ENCODE measurements at places on chromosomes 6 and 20.

DNA sequence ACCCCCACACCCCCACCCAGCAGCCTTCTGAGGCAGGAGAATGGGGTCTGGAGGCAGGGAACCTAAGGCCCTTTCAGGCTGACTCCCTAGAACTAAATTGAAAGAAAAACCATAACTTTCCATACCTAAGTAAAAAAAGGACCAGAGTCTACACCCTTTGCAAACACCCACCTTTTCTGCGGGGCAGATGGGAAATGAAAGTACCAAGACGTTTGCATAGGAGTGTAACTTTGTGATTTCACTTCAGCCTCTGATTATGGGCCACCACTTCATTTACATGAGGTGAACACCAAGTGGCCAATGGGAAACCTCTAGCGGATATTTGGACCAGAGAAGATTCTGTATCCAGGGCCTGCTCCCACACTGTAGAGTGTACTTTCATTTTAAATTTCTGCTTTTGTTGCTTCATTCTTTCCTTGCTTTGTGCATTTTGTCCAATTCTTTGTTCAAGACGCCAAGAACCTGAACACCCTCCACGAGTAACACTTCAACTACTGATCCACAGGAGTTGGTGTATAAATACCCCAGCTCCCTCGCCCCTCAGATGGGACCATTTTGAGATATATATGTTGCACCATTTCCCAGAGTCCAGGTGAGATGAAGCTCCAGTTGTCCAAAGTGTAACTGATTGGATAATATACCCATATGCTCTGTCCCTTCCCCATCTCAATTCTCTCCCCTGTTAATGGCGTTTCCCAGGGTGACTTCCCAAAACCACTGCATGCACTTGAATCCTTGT, 18.9 kb upstream of the SRSF6 start:
- DNase-seq = no peak

DNA sequence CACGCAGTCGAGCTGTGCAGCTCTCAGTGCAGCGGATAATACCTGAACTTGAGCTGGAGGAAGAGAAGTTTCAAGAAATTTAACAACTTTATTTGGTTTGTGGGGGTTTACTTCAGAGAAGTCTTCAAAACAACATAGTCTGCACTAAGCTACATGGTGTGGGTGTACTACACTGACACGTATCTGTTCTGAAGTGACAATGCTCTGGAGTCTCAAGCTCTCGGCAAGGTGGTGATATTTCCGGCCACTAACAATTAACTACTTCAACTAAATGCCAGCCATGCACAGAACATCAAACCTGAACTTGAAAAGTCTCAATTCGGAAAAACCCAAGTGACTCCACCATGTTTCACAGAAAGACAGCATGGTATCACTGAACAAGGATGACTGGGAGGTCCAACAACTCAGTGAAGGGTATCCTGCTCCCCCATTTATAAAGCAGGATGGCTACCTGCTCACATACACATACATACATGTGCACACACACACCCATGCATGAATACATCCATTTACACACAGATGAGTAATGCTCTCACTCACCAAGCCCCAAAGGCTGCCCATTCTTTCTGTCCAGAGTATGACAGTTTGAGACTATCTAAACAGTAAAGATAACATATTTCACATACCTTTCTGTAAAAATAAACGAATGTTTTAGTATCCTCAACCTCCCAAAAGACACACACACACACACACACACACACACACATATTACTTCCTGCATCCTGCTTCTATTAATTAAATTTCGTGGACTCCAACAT, 15.4 kb upstream of the ANKRD60 start:
- DNase-seq = no peak

DNA sequence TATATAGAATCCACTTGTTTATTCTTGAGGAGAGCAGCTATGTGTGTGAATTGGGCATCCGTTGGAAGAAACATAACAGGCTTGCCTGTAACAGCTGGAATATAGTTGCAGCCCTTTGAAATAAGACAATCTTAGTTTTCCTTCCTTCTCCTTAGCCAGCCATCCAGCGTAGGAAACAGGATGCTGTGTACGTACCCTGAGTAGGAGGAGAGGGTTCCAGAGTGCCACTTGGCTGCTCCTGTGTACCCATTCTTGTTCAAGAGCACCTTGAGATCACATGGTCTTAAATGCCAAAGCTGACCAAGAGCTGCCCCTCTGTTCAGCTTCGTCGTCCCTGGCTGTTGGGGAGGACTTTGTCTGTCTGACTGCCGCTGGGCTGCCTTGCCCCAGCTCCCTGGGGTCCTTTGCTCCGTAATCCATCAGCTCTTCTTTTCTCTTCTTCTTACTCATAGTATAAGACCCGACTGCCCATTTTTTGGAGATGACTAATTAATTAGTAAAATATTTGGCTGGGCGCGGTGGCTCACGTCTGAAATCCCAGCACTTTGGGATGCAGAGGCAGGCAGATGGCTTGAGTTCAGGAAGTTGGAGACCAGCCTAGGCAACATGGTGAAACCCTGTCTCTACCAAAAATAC, 49.0 kb downstream of the RREB1 start:
- peak; percentile 87 for DNase-seq

GRCh38 chr6:78639111-78640110, 227.9 kb upstream of the IRAK1BP1 start:
- no peak for DNase-seq

DNA sequence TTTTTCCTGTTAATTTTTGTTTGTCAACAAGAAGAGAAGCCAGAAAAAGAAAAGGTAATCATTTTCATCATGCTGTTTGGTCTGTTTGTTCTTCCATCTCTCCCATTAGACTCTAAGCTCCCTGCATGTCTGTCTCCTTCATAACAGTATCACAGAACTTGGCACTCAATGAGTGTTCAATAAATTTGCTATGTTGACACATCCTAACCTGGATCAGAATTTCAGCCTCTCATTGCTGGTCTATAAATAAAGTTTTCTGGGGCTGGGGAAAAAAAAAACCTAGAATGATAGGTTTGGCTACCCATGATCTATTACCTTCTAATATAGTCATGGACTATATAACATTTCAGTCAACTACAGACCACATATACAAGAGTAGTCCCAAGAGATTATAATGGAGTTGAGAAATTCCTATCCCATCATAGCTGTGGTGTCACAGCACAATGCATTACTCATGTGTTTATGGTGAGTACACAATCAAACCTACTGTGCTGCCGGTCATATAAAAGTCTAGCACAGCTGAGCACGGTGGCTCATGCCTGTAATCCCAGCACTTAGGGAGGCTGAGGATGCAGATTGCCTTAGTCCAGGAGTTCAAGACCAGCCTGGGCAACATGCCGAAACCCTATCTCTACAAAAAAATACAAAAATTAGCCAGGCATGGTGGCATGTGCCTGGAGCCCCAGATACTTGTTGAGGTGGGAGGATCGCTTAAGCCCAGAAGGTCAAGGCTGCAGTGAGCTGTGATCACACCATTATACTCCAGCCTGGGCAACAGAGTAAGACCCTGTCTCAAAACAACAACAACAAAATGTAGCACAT, 5.9 kb downstream of the NUDT3 start:
- peak; percentile 96 for DNase-seq

GRCh38 chr6:4732691-4733315, 43.4 kb upstream of the CDYL start:
- peak; percentile 87 for DNase-seq

GRCh38 chr6:168711666-168712300, 270.8 kb downstream of the SMOC2 start:
- DNase-seq = no peak

DNA sequence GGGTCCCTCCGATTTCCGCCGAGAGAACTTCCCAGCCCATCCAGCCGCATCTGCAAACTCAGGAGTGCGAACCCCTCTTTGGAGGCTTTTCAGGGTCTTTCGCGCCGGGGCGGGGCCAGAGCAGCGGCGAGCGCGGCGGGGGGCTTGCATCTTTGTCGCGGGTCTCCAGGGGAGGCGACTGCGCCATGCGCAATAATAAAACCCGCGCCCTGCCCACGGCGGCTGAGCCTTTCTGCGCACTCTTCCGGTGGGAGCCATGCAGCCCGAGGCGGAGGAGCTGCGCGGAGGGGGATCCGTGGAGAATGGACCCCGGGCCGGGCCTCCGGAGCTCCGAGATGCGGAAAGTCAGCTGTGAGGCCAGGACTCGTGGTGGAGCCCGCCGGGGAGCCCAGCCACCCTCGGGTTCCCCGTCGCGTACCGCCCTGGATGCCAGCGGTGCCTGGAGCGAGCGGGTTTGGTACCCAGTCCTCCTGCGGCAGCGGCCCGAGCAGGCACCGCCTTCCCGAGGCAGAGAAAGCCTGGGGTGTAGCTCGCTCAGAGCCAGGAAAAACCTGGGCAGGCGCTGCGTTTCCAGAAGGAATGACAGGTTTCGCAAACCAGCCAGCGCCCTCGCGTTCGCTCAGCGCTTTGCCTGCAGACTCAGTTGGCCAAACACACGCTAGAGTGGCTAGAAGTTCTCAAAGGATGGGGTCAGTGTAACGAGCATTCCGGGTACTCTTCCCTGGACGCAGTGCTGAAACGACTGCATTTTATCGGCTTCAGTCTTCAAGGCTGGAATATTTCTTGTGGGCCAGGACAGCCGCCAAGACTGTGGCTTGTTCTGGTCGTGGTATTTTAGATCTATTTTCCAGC, 1.2 kb downstream of the AKAP12 start:
- peak; percentile 34 for DNase-seq

DNA sequence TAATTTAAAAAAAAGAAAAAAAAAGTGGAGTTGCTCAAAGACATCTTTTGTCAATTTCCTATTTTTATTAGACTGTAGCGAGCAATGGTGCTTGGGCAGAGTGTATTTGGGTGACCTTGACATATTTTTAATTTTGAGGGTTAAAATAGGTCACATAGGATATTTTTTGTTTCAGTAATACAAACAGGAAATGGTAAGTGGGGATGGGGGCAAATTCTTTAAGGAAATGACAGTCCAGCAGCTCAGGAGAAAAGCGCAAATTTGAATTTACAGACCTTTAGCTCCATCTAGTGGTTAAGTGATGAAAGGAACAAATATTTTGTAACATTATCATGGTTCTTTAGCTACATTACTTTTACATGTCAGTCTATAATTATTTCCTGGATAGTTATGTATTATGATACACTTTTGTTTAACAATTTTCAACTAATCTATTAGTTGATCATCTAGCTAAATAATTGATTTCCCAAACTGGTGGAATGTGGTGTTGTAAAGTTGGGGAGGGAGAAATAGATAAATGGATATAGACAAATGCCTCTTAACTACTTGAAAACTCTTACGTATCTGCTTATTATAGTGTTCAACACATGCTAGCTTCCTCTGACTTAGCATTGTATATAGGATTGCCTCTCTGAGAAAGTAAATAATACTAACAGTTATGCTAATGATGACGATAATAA, 10.0 kb downstream of the CITED2 start:
- no peak for DNase-seq

DNA sequence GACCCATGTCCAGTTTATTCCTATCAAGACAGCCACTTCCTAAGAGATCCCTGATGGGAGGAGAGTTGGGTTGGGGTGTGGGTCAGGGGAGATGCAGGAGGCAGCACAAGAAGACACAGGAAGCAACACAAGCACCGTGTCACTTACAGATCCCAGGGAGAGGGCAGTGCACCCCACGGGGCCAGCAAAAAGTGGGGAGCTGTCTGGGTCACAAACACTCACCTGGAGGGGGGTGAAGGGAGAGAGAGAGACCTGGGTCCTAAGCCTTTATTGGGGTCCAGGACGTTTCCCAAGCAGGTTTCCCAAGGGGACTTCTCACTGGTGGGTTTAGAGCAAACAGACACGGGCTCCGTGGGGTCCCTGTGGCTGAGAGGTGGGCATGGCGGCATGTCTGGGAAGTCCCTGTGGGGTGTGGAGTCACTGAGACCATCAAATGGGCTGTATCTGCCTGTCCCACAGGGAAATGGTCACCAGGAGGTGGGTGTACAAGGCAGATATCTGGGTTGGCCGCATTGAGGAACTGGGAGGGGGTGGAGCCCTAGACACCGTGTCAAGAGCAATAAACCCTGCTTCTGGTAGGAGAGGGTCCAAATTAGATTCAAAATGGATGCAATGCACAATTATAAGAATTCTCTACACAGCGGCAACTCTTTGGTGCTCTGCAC, 1.6 kb upstream of the CD93 start:
- no peak for DNase-seq

DNA sequence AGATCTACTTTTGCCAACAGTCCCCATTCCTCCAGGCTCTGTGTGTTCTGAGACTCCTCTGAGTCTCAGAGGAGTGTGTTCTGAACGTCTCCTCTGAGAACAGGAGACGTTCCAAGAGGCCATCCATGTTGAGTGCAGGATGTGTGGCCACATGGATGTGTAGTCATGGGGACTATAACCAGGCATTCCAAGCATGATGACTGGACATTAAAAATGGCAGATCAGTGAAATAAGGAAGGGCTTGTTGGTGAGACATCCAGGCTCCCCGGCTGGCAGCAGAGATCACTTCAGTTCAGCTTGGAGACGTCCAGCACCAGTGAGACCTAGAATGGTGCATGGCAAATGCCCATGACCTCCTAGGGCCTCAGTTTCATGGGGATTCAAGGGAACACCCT, 34.3 kb upstream of the POU5F1 start:
- DNase-seq = no peak

GRCh38 chr6:102229271-102229670, 835.8 kb downstream of the GRIK2 start:
- no peak for DNase-seq

DNA sequence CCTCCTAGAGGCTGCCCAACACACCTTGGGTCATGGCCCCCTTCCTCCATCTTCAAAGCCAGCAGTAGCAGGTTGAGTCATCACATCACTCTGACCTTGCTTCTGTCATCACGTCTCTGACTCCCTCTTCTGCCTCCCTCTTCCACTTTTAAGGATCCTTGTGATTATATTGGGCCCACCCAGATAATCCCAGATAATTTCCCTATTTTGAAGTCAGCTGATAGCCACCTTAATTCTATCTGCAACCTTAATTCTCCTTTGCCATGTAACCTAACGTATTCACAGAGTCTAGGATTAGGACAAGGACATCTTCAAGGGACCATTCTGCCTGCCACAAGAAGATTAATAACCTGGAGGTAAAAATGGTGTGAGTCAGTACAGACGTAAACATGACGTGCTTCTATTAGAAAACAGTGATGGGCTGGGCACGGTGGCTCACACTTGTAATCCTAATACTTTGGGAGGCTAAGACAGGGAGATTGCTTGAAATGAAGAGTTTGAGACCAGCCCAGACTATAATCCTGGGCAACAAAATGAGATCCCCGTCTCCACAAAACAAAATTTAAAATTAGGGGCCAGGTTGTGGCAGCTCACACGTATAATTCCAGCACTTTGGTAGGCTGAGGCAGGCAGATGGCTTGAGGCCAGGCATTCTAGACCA, 3.3 kb downstream of the ZSWIM3 start:
- DNase-seq = no peak

- no peak for DNase-seq
These were observed 258.9 kb downstream of the COL12A1 start for GRCh38 chr6:74946961-74947360.

Data from fibroblast of skin of left quadriceps (primary cell).